M059J (cell line): ENCODE measurements at places on chromosomes 2 and 18. TPM values are rescaled to one million over a fixed set of nuclear protein-coding genes. Genes with fewer than 3 reads are reported as not detected.

Gene MROH2A
- not detected in 2 replicates for total RNA-seq

Gene SLC23A3
- 0.02 TPM in 1 of 2 replicates, not detected in the other for total RNA-seq

Gene PAX3
- 11.2 and 14.6 TPM in 2 replicates for total RNA-seq

Gene SERPINB3
- total RNA-seq: not detected in 2 replicates

Gene C1QL2
- not detected in 2 replicates for total RNA-seq

Gene MOGAT1
- total RNA-seq: not detected in 2 replicates

Gene CENPA
- 22.0 and 33.3 TPM in 2 replicates for total RNA-seq

Gene KCNF1
- total RNA-seq: 0.07 TPM in 1 of 2 replicates, not detected in the other

Gene CCBE1
- 7.2 and 7.7 TPM in 2 replicates for total RNA-seq

Gene IL1F10
- not detected in 2 replicates for total RNA-seq

Gene ALPI
- not detected in 2 replicates for total RNA-seq

Gene RNU2-63P
- total RNA-seq: not detected in 2 replicates

Gene ANKRD62
- not detected in 2 replicates for total RNA-seq
